Fibroblast of skin of back (primary cell): ENCODE measurements at places on chromosomes 6 and 20.
A peak's percentile ranks its signal among the peaks of the same experiment; 100 is the strongest.

DNA sequence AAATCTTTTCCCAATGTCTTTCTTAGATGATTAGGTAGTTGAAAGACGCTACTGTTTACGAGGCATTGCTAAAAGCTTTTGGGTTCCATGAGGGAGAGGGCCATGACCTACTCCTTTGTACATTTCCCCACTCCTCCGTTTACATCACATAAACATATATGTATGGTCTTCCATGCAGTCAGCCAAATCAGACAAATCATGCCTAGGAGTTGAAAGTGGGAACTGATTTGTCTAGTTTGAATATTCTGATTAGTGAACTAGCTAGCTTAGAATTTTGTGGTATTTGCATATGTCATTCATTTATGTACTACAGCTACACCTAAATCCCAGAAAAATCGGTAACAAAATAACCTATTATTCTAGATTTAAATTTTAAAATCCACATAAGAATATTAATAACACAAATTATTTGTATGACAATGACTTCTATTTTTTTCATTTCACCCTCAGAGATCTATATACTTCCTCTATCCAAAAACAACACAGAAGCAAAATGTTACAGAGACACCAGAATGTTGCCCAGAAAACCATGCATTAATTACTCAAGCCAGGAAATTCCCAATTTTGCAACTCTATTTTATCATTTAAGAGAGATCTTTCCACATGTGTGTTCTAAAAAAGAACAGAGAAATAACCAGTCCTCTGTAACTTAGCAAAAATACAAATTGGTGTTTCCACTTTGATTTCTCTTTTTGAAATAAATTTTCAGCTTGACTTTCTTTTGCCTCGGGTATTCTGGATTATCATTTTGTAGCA, 231.9 kb downstream of the LAMA2 start:
- DNase-seq: no peak

DNA sequence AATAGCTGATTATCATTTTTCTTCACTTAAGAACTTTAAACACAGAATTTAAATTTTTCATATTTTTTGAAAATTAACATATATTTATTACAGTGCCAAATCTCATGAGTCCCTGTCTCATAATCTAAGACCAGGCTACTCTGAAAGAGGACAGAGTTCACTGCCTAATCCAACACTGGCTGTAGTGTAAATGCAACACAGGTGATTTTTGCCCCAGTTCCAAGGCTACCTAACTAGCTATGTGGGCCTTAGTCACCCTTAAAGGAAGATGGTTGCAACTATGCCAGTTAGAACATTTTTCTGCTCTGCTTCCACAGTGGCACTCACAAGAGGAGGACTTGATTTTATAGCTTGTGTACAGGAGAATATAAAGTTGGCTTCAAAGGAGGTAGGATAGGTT, 4.9 kb downstream of the SLC25A27 start:
- no peak for DNase-seq

DNA sequence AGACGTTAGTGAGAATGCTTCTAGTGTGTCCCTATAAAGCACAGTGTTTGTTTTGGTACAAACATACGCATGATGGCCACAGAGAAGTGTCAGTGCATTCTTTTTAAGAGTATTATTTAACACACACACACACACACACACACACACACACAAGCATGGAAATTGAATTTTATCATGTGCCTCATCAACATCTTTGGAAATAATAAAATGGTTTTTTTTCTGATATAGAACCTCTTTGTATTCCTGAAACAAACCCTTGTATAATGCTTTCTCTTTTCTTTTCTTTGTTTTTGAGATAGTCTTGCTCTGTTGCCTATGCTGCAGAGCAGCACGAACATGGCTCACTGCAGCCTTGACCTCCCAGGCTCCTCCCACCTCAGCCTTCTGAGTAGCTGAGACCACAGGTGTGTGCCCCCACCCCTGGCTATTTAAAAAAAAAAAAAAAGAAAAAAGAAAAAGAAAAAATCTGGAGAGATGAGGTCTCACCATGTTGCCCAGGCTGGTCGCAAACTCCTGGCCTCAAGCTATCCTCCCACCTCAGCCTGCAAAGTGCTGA, 116.2 kb upstream of the SYNDIG1 start:
- DNase-seq: no peak

- no peak for DNase-seq
Measured at GRCh38 chr6:7154341-7155139, 46.8 kb downstream of the RREB1 start.

DNA sequence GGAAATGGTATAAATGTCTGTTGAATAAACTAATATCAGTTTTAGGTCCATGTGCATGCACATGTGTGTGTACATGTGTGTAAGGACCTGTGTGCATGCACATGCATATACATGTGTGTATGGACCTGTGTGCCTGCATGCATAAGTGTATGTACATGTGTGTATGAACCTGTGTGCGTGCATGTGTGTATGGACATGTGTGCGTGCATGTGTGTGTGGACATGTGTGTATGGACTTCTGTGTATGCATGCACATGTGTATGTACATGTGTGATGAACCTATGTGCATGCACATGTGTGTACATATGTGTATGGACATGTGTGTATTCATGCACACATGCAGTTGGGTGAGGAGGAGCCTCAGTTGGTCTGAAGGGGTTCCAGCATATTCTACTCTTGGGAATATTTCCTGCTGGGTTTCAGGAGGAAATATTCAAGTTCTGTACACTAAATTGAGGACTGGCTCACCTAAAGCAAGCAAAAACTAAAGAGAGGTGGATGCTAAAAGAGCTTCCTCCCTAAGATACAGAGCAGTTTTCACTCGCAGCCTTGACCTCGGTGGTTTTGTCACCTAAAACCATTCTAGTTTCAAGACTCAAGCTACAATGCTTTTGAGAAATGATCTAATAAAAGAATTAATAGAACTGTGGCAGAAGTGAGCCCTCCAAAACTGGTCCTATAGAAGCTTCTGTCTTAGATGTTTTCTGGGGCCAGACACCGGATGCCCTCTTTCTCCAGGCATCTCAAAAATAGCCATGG, 742.8 kb downstream of the MAFB start:
- peak; percentile 61 for DNase-seq

GRCh38 chr20:50245498-50246366, 55.1 kb downstream of the CEBPB start:
- peak; percentile 52 for DNase-seq

- DNase-seq: no peak
Measured at GRCh38 chr20:54559890-54560289, 84.5 kb downstream of the DOK5 start.

- peak; percentile 75 for DNase-seq
Measured at GRCh38 chr6:6629402-6629801, 40.9 kb downstream of the LY86 start.

- DNase-seq: no peak
Measured at GRCh38 chr6:145483191-145483996, 251.9 kb downstream of the EPM2A start.

DNA sequence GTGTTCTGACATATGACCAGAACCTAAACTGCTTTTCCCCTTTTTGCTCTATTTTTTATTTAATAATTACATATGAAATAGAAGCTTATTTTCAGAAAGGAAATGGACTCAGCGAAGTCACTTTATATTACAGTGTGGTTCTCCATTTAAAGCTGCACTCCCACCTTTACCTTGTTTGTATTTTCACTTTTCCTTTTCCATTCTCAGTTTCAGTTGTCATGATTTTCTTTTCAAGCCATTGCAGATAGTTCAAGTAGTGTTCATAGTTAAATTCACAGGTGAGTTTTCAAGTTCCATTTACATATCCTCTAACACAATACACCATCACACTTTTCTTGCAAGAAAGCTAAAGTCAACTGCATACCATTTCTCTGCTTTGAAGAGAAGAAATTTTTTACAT, 400.2 kb downstream of the HACE1 start:
- no peak for DNase-seq

GRCh38 chr6:146620655-146621054, 21.9 kb downstream of the ADGB start:
- DNase-seq: no peak

GRCh38 chr6:31615748-31616147, 714 bp downstream of the AIF1 start:
- DNase-seq: no peak

- DNase-seq: no peak
Measured at GRCh38 chr6:154768280-154768679, 35.1 kb downstream of the SCAF8 start.

DNA sequence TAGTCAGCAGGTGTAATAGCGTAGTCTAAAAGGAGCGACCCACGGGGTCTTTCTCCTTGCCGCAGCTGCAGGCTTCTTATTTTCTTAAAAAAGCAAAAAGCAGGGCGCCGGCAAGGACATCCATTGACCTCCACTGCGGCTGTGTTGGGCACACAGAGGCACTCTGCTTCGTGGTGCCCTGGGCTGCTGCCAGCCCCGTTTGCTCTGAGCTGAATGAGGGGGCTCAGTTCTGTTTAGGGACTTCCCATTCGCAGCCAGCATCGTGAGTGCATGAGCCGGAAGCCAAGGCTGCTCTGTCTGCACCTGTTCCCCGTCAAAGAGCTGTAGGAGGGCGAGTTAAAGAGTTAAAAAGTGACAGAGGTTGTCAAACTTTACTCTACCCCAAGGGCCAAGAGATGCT, 1.7 kb upstream of the SLC22A2 start:
- DNase-seq: no peak

DNA sequence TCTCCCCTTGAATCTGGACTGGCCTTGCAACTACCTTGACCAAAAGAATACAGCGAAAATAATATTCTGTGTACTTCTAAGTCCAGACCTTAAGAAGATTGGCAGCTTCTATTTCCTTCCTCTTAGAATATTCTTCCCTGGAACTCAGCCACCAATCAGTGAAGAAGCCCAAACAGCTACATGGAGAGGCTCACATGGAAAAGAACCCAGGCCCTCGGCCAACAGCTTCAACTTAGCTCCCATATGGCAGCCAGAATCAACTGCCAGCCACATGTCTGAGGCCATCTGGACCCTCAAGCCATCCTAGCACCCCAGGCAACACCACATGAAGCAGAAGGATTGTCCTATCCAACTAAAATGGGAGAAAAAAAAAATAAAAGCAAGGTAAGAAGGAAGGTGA, 178.8 kb downstream of the IBTK start:
- no peak for DNase-seq

DNA sequence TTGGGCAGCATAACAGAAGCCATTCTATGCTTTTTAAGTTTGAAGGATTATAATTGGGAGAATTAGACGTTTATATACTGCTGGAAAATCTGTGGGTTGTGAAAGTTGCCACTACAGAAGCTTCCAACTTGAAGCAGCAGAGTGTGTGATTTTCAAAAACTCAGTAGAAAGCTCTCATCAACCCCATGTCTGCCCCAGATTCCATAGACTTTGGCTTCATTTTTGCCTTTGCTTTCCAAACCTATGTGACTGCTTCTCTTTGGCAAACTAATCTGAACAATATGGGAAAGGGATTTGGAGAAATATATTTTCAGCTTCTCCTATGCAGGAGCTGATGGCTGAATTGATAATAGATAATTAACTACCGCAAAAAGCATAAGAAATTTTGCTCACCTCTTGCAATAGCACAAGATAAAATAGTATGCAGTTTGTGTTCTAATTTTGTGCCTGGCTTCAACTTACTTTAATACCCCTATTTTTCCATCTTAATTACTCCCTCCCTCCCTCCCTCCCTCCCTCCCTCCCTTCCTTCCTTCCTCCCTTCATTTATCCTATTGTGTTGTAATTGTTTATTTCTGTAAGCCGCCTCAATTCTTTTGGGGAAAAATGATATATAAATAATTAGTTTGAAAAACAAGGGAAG, 214.1 kb upstream of the HS3ST5 start:
- no peak for DNase-seq

DNA sequence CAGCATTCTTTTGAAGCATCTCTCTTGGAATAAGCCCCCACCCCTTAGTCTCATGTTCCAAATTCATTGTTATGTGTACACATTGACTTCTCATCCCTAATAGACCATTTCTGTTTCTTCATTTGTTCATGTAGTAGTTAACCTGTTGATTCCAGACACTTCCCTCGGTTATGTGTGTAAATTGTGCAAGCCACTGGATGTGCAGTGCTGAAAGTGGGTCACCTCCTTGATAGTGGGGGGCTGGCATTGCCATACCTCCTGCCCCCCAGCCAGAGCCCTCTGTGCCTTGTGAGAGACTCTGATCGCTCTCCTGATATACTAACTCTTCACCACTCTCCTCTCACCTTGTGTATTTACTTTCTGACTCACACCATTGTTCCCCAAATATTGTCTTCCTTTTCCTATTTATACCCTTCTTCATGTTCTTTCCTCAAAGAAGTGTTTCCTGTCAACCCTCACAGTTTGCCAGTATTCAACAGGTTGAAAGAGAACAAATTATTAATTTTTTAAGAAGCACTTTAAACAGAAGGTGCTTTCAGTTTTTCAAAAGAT, 59.0 kb downstream of the HIVEP1 start:
- DNase-seq: no peak

- DNase-seq: peak; percentile 51
Measured at GRCh38 chr6:87029711-87030314, 65.1 kb downstream of the CGA start.

- no peak for DNase-seq
Measured at GRCh38 chr20:21090111-21090618, 16.0 kb downstream of the LINC00237 start.

DNA sequence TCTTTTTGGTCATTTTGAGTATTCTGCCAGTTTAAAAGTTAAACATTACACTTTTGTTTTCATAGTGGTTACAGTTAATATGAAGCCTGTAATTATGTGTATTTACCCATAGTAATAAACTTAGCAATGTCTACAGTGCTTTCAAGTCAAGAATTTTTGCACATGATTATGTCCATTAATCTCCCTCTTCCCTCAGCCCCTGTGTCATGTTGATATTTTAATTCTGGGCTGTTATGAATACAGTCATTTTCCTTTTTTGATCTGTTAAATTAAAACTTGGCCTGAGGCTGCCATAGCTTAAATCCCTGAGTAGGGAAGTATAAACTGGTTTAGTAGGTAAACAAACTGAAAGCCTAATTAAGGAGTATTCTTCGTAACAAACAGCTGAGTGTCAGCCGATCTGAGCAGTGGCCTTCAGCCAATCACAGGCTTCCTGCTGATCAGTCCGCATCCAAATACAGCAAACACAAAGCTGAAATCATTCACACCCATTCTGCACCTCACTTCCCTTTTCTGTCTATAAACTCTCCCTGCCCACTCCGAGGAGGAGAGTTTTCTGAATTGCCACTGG, 9.5 kb upstream of the SFT2D1 start:
- no peak for DNase-seq

DNA sequence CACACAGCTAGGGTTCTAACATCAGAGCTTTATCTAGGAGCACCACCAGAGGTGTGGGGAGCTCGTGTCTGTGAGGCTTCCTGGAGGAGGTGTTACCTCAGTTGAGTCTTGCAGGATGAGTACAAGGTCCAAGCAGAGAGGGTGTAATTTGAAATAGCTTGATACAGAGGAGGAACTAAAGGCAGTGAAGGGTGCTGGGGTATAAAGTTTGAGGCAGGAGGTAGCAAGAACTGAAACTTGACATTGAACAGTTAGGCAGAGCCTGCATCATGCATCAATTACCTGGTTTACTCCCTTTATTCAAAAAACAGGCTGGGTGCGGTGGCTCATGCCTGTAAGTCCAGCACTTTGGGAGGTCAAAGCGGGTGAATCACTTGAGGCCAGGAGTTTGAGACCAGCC, 241.2 kb downstream of the UST start:
- DNase-seq: no peak

DNA sequence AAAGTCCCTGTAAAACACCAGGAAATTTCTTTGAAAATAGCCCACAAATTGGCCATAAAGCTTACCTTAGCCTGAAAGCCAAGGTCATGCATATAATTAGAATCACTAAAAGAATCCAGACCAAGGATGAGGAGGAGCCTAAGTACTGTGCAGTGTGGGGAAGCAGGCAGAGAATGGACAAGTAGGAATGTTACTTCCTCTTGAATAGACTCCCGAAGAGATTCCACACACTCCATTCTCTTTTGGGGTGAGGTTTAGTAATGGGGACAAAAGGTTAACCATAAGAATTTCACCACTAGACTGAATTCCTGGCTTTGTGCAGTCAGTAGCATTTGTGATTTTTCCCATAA, 27.5 kb upstream of the MARCKS start:
- DNase-seq: peak; percentile 57
